ENCODE measurements at places on chromosomes 7 and 10.
A peak's percentile ranks its signal among the peaks of the same experiment; 100 is the strongest.

DNA sequence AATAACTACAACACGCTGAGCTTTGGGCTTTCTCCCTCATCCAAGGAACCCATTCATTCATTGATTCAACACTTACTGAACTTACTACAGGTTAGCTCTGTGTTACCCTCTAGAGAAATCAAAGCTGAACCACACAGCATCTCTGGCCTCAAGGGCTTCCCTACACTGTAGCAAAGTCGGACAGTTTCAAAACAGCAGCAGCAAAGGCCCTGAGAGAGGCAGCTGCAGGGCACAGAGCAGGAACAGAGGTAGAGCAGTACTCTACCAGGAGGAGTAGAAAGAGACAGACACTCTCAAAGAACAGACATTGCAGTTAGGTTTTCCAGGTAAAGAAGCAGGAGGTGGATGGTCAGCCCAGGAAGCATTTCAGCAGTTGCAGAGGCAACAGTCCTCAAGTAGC is 16.1 kb downstream of the DOCK4 start:
- no peak for DNase-seq

GRCh38 chr7:83617858-83618257 is 31.1 kb downstream of the SEMA3E start:
- DNase-seq = no peak

GRCh38 chr7:135189221-135189662 is 18.7 kb upstream of the CYREN start:
- no peak for DNase-seq

- DNase-seq = no peak
These were observed 59.9 kb upstream of the AGBL3 start for GRCh38 chr7:134926396-134926795.

- no peak for DNase-seq
These were observed 898.6 kb upstream of the POT1 start for GRCh38 chr7:125828153-125828700.

- DNase-seq = no peak
These were observed 58.2 kb downstream of the DIP2C start for GRCh38 chr10:631266-631665.

GRCh38 chr10:115963848-115964247 is 309.2 kb downstream of the GFRA1 start:
- no peak for DNase-seq

GRCh38 chr10:75019370-75019769 is 92.1 kb upstream of the SAMD8 start:
- no peak for DNase-seq

GRCh38 chr10:117621196-117621595 is 78.7 kb downstream of the EMX2 start:
- DNase-seq = peak; percentile 21

DNA sequence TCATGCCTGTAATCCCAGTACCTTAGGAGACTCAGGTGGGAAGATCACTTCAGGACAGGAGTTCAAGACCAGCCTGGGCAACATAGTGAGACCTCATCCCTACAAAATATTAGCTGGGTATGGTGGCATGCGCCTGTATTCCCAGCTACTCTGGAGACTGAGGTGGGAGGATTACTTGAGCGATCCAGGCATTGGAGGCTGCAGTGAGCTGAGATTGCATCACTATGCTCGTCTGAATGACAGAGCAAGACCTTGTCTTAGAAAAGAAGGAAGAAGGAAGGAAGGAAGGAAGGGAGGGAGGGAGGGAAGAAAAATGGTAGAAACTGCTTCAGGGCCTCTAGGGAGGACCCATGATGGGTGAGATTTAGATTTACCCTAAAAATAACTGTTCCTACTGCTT is 112.3 kb downstream of the SPDYE5 start:
- no peak for DNase-seq

DNA sequence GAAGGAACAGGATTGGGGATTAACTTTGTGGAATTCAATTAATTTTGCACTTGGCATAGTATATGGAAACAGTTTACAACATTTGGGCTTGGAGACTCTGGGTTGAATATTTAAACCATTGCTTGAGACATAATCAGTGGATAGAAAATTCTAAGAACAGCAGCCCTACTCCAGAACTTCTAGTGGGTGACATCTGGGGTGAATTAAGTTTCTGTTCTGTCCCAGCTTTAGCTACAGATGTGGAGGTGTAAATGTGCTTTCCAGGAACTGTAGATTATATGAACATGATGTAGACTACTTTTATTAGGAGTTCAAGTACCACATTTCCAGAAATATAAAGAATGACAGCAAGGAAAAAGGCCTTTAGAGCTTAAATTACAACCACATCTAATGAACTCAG is 51.9 kb upstream of the SKAP2 start:
- DNase-seq = no peak

DNA sequence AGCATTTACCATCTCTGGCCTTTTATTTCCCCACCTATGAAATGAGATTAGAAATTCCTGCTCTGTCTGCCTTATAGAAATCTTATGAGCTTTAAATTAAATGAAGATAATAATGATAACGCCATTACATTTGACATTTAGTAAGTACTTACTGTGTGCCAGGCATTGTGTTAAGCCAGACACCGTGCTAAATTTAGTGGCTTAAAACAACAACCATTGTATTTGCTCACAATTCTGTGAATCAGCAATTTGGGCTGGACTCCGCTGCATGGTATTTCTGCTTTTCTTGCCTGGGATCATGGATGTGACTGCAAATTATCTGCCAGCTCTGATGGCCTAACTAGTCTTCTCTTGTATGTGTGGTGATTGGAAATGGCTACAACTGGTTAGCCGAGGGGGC is 56.4 kb upstream of the CCDC6 start:
- no peak for DNase-seq

DNA sequence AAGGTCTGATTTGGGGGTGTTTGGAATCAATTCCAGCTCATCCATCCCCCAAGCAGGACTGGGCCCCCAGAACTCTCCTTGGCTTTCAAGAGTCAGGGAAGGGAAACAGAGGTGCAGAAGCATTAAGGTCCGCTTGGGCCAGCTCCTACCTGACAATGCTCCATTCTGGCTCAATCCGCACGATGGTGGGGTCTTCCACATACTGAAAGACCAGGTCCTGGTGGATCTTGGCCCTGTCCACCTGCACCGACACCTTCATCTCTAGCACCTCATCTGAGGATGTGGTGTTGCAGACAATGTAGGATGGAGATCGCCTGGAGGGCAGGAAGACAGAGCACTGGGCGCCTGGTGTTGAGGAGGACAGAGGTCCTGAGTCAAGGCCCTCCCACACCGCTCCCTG is 391.1 kb downstream of the PLXNA4 start:
- no peak for DNase-seq

DNA sequence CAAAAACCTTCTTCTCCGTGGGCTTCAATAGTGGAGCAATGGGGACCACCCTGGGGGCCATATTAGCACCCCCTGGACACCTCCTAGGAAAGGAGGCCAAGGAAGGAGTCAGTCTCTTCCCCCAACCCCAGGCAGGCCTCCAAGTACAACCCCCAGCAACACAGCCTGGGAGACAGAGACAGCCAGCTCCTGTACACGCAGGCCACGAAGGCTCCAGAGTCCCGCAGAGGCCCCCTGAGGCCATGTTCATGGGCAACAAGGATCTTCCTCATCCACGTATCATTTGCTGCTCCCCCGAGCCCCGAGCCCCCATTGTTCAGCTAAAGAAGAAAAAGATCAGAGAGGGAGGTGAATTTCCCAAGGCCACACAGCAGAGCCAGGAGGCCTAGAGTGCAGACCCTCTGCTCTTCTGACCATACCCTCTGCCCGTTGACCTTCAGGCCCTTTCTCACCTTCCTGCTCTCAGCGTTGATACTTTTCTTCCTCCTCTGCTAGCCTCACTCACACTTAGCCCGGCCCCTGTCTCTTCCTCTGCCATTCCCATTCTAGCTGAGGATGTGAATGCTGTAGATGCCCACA is 35.9 kb upstream of the MYL10 start:
- no peak for DNase-seq

GRCh38 chr10:69472544-69472943 is 21.3 kb downstream of the TSPAN15 start:
- no peak for DNase-seq

- no peak for DNase-seq
These were observed 123.4 kb downstream of the CUX1 start for GRCh38 chr7:101940830-101941229.

DNA sequence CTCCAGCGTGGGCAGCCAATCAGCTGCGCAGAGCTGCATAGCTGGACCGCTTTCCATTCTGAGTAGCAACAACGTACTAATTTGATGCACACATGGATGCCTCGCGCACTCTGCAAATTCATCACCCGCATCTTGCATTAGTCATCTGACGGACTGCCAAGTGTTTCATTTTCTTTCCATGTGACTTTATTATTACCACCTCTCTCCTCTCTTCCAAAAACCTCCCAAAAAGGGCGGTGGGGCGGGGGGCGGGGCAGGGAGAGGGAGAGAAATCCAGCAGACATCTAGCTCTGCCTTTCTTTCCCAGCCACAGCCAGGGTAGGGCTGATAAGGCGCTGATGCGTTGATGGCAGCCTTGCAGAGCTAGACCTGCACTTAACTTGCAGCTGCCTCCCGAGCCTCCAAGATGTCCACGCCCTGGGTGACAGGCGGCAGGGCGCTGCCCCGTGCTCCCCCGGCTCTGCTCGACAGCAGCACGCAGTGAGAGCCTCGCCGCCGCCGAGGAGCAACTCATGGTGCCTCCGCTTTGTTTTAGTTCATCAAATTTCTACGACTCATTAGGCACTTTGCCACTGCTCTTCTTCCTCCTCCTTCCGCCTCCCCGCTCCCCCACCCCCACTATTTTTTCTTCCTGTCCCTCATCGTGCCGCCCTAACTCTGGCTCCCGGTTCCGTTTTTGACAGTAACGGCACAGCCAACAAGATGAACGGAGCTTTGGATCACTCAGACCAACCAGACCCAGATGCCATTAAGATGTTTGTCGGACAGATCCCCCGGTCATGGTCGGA is 147.3 kb downstream of the CELF2 start:
- DNase-seq = peak; percentile 90

DNA sequence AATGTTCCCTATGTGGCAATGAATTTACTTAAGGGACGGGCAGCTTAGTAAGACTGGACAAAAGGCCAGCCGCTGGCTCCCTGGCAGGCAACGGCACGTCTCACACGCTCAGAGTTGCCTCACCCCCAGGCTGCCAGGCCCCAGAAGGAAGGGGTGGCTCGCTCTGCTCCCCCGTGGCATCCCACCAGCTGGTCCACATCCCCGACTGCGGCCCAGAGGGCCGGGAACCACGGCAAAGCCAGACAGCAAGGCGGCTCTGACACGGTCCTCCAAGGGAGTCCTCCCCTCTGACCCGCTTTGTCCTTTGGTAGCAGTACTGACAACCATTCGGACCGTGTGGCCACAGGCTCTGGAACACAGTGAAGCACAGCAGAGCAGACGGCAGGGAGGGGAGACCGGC is 34.1 kb downstream of the NUDT1 start:
- DNase-seq = no peak

GRCh38 chr10:44991571-44991970 is 9.2 kb upstream of the ZNF22 start:
- DNase-seq = peak; percentile 5

GRCh38 chr10:69656742-69657269 is 26.8 kb downstream of the FAM241B start:
- no peak for DNase-seq

- no peak for DNase-seq
These were observed 70.5 kb downstream of the TMEM270 start for GRCh38 chr7:73931502-73931901.

- no peak for DNase-seq
These were observed at the start of gene RAPGEF5 for GRCh38 chr7:22356701-22357310. Gene RAPGEF5, minus strand, starts transcription at chr7:22357154. Its CDS starts 94 bp downstream, at chr7:22357060.

GRCh38 chr7:39700932-39701331 is 77.6 kb downstream of the RALA start:
- DNase-seq = no peak

DNA sequence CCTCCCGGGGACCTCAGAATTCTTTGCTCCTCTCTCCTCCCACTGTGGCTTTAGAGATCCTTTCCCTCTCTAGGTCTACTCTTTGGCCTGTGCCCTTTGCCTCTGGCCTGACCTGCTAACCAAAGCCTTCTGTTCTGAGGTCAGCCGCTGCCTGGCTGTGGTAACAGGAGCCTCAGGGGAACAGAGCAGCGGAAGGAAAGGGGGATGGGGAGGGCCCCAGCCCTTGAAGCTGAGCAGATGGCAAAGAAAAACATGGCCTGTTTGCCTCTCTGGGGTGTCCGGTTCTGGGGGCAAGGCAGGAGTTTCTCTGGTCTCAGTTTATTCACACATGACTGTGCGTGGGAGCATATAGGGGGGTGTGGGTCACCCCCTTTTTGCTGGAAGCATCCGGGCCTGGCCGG is 28.2 kb downstream of the COL26A1 start:
- DNase-seq = peak; percentile 68

DNA sequence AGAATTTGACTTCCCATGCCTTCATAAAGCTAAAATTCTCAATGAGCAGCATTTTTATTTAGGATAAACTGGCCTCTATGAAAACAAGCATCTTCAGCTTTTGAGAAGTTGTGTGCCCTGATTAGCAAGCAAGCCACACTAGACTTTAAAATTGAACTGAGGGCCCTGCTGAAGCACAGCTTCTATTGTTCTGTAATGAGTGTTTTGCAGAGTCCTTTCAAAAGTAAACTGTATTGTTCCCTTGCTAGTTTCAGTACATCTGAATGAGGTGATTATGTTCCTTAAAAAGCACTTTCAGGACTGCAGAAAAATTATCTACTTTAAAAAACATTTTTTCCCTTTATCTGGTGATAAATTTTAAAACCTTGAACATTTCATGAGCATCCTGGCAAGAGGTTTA is 113.3 kb upstream of the PRPS1L1 start:
- no peak for DNase-seq

- no peak for DNase-seq
These were observed 28.0 kb upstream of the MCU start for GRCh38 chr10:72663971-72664370.

- no peak for DNase-seq
These were observed 15.5 kb upstream of the SP4 start for GRCh38 chr7:21412410-21412851.

- DNase-seq = no peak
These were observed 257.8 kb upstream of the IMMP2L start for GRCh38 chr7:111820121-111820520.

DNA sequence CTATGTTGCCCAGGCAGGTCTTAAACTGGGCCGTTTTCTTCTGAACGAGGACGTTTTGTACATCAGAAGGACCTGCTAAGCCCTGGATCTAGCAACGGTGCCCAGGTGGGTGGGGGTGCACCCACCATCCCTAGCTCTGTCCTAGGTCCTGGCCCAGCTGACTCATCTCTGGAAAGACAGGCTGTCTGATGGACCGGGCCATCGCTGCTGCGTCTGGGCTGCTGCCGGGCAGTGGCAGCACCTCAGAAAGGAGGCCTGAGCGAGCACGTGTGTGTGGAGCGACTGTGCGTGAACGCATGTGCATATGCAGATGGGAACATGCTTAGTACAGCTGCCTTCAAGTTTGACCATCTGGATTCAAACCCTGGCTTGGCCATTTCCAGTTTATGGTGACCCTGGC is 7.3 kb upstream of the ELFN1 start:
- DNase-seq = no peak

DNA sequence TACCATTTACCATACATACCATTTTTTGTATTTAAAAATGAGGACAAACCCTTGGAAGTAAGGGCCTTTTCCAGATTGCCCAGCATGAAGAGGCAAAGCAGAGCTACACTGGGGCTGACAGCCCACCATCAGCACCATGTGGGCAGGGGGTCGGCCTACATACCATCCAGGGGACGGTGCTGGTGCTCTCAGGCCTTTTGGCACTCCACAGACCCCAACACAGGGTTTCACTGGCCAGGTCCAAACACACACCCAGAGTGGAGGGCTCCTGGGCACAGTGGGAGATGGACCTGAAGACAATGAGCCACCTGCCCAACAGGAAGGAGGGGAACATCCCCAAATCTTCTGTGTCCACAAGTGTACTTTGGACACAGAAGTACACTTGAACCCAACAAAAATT is 69.2 kb upstream of the CAMK2B start:
- peak; percentile 37 for DNase-seq
